ENCODE measurements at places on chromosomes 1 and 21.

GRCh38 chr1:203536575-203536974 is 42.6 kb downstream of the OPTC start:
- DNase-seq, result no peak

DNA sequence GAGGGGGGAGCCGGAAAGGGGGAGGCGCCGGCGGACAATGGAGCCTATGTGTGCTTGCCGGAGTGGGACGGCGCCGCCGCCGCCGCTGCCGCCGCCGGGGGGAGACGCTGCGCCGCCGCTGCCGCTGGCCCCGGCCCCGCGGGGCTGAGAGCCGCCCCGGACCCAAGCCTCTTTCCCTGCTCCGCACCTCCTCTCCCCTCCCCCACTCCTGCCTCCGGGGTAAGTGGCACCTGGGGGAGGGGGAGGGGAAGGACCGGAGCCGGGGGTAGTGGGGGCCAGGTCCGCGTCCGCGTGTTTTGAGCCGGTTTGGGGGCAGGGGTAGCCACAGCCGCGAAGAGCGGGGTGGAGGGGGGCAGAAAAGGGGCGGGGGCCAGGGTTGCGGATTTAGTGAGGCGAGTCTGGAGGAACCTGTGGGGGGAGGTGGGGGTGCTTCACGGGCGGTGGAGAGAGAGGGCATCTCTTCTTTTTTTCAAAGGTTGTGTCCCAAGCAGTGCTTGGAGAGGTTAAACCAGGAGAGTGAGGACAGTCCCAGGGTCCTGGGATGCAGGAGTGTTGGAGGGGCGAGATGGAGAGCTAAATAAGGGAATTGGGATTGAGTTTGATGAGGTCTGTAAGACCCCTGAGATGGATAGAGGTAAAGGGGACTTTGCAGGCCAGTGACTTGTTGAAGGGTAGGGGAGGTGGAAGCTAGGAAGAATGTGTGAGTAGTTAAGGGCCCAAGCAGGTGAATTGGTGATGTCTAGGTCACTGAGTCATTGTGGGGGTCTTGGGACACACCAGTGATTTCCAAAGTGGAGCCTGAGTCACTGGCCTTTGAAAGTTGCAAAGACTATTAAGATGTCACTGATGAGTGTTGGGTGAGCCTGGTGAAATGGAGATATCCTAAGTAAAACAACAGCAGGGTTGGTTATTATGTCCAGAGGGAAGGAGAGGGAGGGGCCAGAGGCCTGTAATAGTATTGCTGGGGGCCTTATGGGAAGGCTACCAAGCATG is 59.1 kb downstream of the BCL9 start:
- no peak for DNase-seq

DNA sequence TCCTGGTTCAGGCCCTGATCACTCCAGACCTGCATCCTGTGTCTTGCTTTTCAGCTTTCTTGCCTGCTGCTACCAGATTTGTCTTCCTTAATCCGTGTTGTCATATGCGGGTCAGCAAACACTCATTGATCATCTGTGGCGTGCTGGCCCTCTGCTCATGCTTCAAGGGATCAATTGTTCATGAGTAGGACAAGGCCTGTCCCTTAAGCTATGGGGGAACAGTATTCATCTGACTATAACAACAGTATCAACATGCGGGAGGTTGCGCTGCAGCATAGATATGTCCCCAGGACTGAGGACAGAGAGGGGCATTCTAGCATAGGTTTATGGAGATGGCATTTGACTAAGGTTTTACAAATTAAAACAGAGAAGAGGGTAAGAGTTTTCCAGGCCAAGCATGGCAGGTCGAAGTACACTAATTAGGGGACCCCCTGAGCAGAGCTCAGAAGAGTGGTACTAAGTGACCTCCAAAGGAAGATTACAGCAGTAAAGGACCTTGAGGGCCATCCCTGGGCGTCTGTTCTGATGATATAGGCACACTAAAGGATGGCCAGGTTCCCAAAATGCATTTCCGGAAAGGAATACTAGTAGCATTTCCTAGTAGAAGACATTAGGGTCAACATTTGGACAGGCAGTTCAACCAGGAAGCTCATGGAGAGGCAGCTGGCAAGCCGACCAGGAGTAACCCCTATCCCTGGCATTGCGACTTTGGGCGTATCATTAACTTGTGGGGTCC is 811 bp upstream of the ZNF672 start:
- DNase-seq, result no peak

DNA sequence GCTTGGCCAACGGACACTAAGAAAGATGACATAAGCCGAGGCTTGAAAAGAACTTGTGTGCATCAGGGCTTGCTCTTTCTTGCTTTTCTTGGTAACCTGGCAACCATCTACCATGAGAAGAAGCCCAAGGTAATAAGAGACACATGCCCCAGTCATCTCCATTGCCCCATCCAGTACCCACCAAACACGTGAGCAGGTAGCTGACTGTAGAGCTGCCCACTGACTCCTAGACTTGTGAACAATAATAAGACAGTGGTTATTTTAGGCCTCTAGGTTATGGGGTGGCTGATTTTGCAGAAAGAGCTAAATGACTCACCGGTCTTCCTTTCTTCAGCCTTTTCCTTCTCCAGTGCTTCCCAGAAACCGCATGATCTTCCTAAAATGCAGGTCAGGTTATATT is 105.0 kb upstream of the JUN start:
- DNase-seq, result no peak

- DNase-seq, result no peak
Observed at GRCh38 chr1:196951711-196952394, 8.3 kb downstream of the CFHR2 start.

DNA sequence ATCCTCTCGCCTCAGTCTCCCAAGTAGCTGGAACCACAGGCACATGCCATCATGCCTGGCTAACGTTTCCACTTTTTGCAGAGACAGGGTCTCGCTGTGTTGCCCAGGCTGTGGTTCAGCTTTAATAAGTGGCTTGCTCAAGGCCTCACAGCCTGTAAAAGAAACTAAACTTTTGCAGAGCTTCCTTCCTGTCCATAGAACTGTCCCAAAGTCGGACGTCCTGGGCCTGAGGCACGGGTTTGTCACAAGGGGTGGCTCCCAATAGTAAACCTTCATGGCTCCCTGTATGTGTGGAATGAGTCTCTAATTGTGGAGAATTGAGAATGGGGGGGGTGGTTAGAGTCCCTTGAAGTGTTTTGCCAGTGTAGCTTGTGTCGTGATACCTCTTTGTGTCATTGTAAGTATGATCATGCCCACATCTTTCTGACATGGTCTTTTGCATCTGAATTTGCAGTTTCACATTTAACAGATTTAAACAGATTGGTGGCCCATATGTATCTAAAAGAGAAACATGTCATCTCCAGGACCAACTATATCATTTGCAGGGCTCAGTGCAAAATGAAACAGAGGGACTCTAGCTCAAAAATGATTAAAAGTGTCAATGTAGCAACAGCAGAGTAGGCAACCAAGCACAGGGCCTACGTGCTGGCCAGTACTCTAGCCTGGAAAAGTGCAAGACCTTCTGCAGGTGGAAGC is 332.1 kb downstream of the KIF26B start:
- DNase-seq, result no peak

DNA sequence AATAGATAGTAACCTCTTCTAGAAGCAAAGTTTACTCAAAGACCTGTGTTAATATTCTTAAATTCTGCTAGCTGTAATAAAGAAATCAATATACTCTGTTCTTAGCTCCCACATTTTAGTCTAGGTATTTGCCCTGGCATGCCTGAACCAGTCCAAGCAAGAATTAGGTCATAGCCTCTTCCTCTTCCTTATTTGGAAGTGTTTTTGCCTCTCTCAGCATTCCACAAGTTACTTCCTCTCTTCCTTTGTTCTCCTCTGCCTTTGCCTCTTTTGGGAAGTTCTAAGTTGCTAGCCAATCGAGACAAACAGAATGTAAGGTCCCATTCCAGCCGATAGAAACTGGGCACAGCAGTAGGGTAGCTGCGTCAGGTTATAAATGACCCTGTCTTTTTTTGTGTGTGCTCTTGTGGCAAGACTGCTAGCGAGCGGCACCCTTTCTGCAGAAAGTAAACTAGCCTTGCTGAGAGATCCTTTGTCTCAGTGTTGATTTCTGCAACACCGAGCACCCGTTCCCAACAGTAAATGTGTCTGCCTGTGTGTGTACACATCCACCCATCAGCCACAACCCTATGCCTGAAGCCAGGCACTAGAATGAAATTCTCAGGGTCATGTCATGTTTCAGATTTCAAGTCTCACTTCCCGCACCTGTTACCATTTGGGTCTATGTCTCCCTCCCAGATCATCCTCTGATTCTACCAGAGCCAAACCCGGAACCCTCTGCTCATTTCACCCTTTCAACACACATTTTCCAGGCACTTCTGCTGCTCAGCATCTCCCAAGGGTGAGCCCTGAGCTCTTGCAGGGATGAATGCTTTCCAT is 37.5 kb downstream of the LRRC3 start:
- no peak for DNase-seq

DNA sequence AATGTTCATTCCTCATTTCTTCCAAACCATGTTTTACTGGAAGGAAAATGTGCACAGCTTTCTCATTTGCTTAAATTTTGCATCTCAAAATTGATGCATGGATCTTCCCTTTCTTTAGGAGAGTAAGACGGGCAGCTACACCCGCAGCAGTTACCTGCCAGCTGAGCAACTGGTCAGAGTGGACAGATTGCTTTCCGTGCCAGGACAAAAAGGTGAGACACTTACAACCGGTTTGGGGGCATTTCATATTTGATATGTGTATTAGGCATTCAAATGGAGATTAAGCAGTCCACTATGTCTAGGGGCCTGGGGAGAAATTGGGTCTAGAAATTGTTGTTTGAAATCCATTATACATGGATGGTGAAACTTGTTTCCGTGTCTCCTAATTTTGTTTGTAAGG is 12.9 kb downstream of the C8A start:
- DNase-seq, result no peak

- no peak for DNase-seq
Observed at GRCh38 chr1:34320053-34320669, 143.5 kb downstream of the C1orf94 start.

GRCh38 chr1:25990702-25991395 is 7.0 kb downstream of the PAFAH2 start:
- DNase-seq, result no peak

DNA sequence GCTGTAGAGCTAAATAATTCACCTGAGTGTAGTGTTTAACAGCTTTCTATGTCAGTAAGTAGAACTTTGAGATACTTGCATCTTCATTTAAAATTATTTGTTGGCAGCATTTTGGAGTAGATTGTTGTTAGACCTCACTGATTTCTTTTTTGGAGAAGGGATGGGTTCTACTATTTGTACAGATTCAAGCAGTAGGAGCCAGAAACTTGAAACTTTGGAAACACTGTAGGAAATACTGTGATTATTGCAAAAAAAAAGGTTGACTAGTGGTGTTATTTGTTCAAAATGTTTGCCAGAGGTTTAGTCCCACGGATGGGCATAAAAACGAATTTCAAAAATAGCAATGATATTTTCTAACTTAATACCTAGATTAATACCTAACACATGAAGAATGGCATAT is 102.7 kb downstream of the ATF6 start:
- no peak for DNase-seq

DNA sequence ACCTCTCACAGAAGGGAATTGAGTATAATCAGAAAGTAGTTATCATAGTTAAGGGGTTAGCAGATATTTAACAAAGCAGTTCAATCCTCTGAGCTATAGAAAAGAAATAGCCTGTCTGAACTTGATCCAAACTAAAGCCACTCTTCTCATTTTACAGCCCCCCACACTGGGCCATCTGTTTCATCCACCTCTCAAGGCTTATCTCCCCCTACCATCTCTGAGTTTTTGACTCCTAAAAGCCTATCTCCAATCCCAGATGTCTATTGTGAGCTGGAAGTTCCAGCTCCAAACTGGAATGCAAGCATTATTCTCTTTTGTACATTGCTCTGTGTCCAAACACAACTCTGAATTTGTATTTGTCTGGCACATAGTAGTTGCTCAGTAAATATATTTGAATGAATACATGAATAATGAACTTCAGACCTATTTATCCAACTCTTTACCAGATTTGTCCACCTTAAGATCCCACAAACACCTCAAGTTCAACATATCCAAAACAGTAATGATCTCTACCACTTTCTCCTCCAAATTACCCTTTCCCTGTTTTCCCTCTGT is 98.1 kb downstream of the PLPP3 start:
- DNase-seq, result no peak

GRCh38 chr1:38551318-38552307 is 308.0 kb downstream of the RRAGC start:
- DNase-seq, result no peak

GRCh38 chr1:29502225-29502910 is 266.0 kb downstream of the PTPRU start:
- DNase-seq, result no peak

DNA sequence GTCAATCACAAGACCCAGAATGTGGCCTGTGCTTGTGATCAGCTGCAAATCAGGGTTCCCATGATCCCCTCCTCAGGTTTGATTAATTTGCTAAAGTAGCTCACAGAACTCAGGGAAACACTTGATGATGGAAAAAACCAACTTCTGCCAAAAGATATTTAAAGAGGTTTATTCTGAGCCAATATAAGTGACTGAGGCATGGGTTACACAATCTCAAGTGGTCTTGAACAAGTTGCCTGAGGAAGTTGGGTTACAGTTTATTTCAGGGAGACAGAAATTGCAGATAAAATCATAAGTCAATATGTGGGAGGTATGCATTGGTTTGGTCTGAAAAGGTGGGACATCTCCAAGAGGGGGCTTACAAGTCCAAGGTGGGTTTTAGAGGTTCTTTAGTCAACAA is 243.1 kb downstream of the S1PR1 start:
- DNase-seq, result no peak

- no peak for DNase-seq
Observed at GRCh38 chr1:197902454-197903195, at the start of gene C1orf53. TSS of gene C1orf53 (plus strand) at chr1:197902630. CDS start at chr1:197902650, 20 bp downstream.

DNA sequence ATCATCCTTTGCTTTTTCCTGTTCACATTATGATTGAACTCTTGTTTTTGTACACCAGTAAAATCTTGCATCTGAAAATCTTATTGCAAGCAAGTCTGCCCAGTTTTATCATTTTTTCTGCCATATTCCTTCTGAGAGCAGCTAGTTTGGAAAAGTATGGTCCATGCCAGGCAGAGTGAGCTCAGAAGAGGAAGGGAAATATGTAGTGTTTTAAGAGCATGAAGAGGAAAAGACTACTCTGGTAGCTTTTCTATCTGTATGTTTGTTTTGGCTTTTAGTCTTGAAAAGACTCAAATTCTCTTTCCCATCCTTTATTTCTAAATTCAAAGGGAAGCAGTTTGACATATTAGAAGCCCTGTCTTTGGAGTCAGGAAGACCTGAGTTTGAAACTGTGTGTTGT is 125.8 kb downstream of the NFIA start:
- no peak for DNase-seq

DNA sequence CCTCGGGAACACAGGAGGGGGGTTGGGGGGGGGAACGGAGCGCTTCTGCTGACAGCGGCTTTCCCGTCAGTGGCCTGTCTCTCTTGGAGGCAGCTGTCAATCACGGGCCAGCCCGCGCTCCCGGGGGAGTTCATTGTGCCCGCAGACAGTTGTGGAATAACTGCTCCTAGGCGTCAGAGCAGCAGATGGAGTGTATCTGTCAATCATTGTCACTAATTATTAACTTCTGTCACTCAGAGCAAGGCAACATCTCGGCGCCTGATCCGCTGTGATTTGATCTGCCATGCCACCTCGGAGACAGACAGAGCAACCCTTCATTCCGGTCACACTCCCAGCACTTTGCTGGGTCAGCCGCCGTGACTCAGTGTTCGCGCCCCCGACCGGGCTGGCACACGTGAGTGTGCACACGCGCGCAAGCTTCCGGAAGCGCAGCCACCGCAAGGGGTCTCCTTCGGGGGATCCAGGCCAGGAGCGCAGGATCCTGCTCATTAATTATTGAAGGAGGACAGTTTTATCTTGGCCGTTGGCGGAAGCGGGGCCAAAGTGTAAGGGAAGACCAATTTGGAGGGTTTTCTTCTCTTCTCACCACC is 75.8 kb downstream of the RRAGC start:
- no peak for DNase-seq

GRCh38 chr1:218570456-218570855 is 225.3 kb downstream of the TGFB2 start:
- no peak for DNase-seq

All from iPS DF 19.7 (cell line).